ENCODE measurements at places on chromosomes 4 and X.
A peak's percentile ranks its signal among the peaks of the same experiment; 100 is the strongest.

GRCh38 chr4:75995727-75996126 lies 5.0 kb upstream of the SDAD1 start:
- no peak for DNase-seq

- DNase-seq: no peak
These were observed 17.4 kb upstream of the UBA1 start for GRCh38 chrX:47176101-47176740.

DNA sequence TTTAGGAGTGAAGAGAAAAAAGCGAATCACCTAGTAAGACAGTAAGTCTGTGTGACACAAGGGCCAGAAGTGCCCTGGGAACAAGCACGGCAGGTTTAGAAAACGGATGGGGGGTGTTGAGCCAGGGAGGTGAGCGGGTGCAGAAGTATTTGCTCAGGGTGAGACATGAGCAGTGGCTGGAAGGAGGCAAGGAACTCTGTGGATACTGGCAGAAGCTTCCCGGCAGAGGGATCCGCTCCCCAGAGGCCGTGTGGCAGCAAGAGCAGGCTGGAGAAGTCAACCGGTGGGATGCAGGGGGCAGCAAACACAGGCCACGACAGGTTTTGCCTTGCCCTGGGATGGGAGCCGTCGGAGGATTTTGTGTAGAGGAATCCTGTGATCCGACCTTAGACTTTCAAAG lies 2.3 kb upstream of the UVSSA start:
- no peak for DNase-seq

DNA sequence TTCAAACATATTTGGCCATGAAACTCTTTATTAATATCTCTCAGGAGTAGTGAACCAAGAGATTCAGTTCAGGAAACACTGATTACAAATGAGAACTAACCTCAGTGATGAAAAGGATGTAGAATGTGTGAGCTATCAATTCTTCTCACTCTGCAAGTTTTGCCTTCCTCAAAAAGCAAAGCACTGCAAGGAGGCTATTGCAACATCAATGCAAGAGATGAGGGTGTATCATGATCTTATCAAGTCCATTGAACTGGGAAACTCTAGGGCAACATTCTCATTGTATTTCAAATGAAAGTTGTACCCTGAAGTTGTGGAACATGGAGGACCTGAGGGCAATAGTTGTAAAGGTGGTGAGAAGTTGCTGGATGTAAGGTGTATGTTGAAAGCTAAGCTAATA lies 56.4 kb upstream of the VEGFC start:
- DNase-seq: no peak

DNA sequence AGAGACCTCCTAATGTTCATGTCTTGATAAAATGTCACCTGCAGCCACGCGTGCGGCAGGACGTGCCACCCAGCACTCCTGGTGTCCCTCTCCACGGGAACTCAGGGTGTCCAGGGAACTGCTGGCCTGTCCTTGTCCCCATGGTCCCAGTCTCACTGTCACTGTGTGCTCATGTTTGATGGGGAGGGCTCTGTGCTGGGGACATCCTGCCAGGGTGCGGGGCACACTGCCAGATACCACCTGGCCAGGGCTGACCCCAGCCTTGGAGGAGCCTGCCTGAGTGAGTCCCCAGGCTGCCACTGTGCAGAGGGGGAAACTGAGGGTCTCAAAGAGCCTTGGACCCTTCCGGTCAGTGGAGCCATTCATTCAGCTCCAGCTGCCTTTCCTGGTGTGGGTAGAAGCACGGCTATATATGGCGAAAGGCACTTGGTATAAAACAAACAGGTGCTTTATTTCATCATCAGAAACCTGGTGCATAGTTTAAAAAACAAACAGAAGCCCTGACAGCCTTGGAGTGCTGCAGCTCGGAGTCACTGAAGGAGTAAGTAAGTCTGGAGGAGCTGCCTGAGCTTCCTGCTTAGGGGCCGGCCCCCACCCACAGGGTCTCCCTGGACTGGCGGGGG lies 33.0 kb downstream of the NOP14 start:
- no peak for DNase-seq

GRCh38 chr4:47837094-47837907 lies 566 bp downstream of the CORIN start:
- peak; percentile 18 for DNase-seq

GRCh38 chr4:102760645-102761295 lies at the start of gene MANBA:
MANBA (minus strand) TSS chr4:102760968; CDS start chr4:102760894, 74 bp downstream.
- peak; percentile 66 for DNase-seq

- DNase-seq: no peak
These were observed 109.3 kb upstream of the DGKK start for GRCh38 chrX:50579955-50580354.

- DNase-seq: no peak
These were observed 388.0 kb downstream of the GPM6A start for GRCh38 chr4:175424111-175424510.

GRCh38 chr4:120007896-120008436 lies 58.7 kb downstream of the MAD2L1 start:
- no peak for DNase-seq

DNA sequence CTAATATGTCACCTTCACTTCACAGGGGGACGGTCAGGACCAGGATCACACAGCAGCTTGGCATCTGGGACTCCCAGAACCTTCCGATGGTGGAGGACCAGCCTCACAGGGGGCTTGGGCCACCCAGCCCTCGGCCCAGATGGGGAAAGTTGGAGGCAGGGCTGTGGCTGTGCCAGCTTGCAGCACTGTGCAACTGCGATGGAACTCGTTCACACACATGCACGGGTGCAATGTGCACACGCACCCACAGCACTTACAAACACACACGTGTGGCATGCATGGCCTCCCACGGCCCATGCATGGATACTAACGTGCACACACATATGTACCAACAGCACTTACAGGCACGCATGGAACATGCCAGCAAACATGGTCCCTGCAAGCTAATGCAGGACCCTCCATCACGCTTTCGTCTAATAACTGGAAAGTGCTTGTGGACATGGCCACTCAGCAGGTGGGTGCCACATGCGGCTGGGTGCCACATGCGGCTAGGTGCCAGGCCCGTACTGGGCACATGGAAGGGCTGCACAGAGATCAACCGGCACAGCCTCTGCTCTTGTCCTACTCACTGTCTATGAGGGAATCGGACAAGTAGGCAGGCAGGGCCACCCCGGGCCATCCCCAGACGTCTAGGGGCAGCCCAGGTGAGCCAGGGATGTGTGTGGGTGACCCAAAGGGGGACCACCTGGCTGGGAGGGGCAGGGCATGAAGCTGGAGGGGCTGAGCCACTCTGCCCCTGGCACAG lies 63.2 kb downstream of the ADRA2C start:
- no peak for DNase-seq

- DNase-seq: no peak
These were observed 45.2 kb downstream of the PRSS12 start for GRCh38 chr4:118307643-118308042.

DNA sequence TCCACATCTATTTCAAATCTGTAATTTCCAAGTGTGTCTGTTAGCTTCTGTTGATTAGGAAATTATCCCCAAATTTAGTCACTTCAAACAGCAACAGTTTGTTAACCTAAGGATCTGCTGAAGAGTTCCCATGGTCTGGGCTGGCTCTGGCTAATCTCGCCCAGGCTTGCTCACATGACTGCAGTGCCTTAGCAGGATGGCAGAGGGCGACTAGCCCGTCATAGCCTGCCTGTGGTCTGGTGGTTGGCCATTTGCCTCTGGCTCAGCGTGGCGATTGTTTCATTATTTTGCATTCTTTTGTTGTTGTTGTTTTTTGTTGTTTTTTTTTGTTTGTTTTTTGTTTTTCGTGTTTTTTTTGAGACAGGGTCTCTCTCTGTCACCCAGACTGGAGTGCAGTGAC lies 264.0 kb downstream of the TRIML1 start:
- no peak for DNase-seq

- DNase-seq: no peak
These were observed 5.1 kb downstream of the RAB33B start for GRCh38 chr4:139458999-139459398.

DNA sequence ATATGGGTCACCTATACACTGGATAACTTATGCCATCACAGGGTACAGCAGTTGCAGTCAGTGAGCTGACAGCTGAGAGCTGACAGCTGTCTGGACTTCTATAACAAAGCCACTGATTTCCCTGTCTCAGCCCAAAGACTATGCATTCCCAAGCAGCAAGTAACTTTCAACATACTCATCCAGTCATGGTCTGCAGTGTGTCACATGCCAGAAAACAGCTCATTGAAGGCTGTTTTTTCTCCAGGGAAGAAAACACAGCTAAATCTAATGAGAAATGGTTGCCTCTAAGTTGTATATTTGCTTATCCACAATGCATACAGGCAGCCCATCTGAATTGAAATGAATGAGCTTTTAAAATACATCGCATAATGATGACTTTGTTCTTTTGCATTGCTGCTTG lies 6.3 kb downstream of the KIAA1210 start:
- no peak for DNase-seq

DNA sequence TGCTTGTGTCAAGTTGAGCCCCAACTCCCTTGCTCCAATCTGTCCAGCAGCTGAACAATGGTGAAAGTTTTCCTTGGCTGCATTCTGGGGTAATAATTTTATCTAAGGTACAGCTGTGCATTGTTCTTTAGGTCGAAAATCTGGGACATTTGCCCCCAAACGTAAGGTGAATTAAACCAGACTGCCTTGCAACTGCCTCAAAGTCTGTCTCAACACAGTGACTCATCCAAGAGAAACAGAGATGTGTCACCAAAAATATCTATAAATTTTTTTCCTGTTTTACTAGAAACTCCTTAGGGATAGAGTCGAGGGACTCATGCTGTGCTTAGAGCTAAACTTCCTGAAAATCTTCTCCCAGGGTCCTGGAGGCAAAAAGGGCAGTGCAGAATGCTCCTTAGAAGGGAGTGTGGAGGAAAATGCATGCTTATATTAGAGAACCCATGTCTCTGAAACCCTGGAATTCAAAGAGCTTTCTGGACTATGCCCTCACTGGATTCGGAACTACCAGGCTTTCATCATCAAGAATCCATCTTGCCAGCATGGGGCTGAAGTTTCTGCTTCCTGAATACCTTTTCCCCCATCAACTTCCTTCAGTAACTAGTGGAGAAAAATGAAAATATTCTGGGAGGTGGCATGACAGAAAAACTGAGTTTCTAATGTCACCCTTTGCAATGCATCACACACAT lies 115.7 kb downstream of the PALLD start:
- DNase-seq: no peak

- no peak for DNase-seq
These were observed 214.4 kb upstream of the PPP1R2C start for GRCh38 chrX:42992199-42992943.

All from activated CD4-positive, alpha-beta T cell treated with anti-CD3 and anti-CD28 coated beads for 1 hour (primary cell).